Bronchial smooth muscle cell (primary cell): ENCODE measurements at places on chromosomes 3 and 15. TPM values are rescaled to one million over a fixed set of nuclear protein-coding genes. Genes with fewer than 3 reads are reported as not detected.

IL12A gene
- 0.17 and 0.63 TPM in 2 replicates for total RNA-seq

PDIA3 gene
- total RNA-seq = 77.9 and 95.7 TPM in 2 replicates

CYP19A1 gene
- total RNA-seq = 1.7 and 1.8 TPM in 2 replicates

KBTBD8 gene
- total RNA-seq = 0.77 and 1.4 TPM in 2 replicates

ALDH1A2 gene
- 1.4 and 1.6 TPM in 2 replicates for total RNA-seq

SLC51A gene
- not detected in 2 replicates for total RNA-seq

SERPINI1 gene
- total RNA-seq = 2.3 and 6.1 TPM in 2 replicates

GTF2E1 gene
- 13.1 and 15.2 TPM in 2 replicates for total RNA-seq

GJD2 gene
- not detected in 2 replicates for total RNA-seq

PYGO1 gene
- 6.3 and 7.4 TPM in 2 replicates for total RNA-seq

UBA5 gene
- 31.3 and 35.5 TPM in 2 replicates for total RNA-seq

CPNE9 gene
- under 0.01 TPM in 1 of 2 replicates, not detected in the other for total RNA-seq

WDR49 gene
- total RNA-seq = under 0.01 and 0.17 TPM in 2 replicates

GMPPB gene
- total RNA-seq = 16.5 and 25.4 TPM in 2 replicates

EPHB3 gene
- total RNA-seq = 6.8 and 15.5 TPM in 2 replicates

UTS2B gene
- 0.43 and 0.63 TPM in 2 replicates for total RNA-seq
